Umbilical cord (tissue), 2 donors: ENCODE measurements at places on chromosomes 4 and X. TPM values are rescaled to one million over a fixed set of nuclear protein-coding genes. Genes with fewer than 3 reads are reported as not detected.

DNA sequence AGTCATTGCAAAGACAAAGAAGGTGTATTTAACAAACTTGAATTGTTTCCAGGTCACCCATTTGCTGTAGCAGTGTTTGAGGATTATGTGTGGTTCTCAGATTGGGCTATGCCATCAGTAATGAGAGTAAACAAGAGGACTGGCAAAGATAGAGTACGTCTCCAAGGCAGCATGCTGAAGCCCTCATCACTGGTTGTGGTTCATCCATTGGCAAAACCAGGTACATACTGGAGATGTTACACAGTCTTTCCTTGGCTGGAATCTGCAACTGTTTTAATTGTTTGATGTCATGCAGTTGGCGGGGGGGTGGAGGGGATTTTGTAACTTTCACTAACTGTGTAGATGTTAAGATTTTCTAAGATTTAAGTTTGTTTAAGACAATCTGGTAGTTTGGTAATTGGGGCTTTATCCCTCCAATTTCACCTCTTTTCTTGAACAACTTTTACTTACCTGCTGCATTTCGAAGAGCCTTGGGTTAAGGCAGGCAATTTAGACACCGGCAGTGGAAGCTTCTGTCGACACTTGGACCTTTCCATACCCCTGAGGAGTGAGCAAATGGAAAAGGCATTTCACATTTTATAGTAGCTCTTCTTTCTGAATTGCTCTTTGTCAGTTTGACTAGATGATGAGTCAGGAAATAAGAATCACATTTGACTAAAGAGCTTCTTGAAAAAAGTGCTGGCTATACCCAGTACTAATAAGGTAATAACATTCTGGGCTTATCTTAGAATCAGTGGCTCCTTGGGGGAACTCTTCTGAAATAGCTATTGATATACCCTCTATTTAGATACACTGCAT, 67.4 kb downstream of the EGF start:
- DNase-seq: peak; percentile 63

DNA sequence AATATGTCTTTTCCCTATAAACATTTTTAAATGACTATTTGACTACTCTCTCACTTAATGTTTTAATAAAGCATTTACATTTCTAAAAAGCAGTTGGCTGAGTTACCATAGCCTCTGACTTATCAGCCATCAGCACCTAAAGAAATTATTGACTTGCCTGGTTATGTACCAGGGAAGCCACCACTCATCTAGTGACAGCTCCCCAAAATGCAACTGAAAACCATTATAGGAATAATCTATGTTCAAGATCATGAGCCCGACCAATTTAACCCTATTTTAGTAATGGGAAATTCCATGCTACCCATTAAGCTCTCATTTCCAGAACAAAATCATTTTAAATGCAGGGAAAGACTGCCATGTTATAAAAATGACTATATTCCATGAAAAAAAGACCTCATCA, 34.4 kb downstream of the HDX start:
- no peak for DNase-seq

DNA sequence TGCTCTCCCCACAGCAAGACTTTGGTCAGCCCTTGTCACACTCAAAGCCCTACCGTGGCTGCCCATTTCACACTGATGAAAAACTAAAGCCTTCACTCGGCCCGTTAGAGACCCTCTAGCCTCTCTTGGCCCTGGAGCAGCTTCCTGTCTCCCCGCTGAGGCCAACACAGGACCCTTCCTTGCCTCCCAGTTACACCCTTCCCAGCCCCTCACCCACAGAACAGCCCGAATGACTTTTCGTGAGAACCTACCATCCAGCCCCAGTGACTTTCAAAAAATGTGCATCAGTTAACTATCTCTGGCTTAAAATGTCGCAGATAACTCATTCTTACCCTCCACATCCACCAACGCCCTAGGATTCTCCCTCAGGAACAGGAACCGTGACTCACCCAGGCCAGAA, 756 bp upstream of the TAF9B start:
- DNase-seq: no peak

GRCh38 chr4:120923207-120923522, 639 bp upstream of the PRDM5 start:
- no peak for DNase-seq

The OTUD6A gene
- total RNA-seq: not detected

DNA sequence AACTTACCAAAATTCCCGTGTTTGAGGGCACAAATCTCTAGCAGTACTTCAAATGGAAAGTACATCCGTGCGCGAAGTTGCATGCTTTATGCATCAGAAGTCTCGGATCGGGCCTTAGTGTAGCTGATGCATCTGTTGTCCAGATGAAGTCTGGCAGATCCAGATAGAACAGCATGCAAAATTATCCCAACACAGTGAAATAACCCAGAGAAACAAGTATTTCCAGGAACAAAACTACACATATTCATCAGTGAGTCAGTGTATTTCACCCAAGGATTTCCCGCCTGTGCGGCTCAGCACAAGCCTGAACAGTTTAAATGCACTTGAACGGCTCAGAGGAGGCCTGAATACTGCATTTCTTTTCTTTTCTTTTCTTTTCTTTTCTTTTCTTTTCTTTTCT, 27.4 kb upstream of the CLDN24 start:
- no peak for DNase-seq

DNA sequence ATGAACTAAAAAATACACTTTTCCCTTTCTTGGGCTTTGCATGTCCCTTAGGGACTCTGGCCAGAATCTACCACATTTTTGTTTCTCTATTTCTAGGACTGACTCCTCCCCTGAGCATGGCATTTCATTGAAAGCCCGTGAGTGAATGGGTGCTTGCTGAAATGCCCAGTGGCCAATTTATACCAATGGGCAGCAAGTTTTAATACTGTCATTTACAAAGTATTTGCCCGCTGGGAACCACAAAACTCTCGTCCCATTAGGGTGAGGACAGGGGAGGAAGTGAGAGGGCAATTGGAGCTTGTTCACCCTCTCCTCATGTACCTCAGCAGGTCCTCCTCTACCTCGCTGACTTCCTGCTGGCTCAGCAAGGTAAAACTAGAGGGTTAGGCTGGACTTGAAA, 1.1 kb downstream of the SRPX2 start:
- DNase-seq: no peak

- peak; percentile 37 for DNase-seq
Observed at GRCh38 chr4:24488399-24489164, 95.8 kb downstream of the DHX15 start.

The PGAM4 gene
- total RNA-seq: not detected

The SUPT20HL1 gene
- total RNA-seq: not detected

- no peak for DNase-seq
Observed at GRCh38 chr4:65604515-65604914, 65.8 kb downstream of the EPHA5 start.

The SPATA18 gene
- total RNA-seq: 2.9 TPM

GRCh38 chr4:54852054-54852453, 194.3 kb downstream of the KIT start:
- no peak for DNase-seq

DNA sequence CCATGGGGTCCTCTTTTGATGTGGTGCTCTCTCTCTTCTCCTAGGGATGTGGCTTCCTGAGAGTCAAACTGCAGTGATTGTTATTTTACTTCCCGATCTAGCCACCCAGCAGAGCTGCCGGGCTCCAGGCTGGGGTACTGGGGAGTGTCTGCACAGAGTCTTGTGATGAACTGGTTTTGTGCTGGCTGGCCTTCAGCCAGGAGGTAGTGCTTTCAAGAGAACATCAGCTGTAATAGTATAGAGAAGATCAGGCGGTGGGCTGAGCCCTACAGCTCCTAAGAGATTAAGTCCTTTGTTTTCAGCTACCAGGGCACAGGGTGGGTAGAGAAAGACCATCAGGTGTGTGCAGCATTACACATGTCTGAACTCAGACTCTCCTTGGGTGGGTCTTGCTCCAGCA, 59.0 kb upstream of the AGTR2 start:
- DNase-seq: no peak

The ARHGAP4 gene
- total RNA-seq: 49.4 TPM

The STATH gene
- total RNA-seq: 5.8 TPM
